ENCODE measurements at places on chromosomes 3 and 15.

DNA sequence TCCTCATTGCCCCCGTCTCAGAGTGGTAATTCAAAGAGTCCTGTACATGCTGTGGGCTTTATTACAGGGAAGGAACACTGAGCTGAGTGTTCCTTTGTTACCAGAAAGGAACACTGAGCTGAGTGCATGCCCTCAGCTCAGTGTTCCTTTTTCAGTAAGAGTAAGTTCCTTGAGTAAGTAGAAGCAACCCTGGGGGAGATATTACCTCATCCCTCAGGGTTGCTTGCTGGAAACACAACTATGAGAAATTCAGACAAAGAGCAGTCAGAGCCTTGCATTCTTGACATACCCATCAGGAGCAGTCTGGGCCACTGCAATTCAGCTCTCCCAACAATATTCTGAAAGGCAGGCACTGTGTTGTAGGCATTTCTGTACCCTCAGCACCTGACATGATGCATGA is 17.0 kb downstream of the CHRM5 start:
- no peak for DNase-seq

DNA sequence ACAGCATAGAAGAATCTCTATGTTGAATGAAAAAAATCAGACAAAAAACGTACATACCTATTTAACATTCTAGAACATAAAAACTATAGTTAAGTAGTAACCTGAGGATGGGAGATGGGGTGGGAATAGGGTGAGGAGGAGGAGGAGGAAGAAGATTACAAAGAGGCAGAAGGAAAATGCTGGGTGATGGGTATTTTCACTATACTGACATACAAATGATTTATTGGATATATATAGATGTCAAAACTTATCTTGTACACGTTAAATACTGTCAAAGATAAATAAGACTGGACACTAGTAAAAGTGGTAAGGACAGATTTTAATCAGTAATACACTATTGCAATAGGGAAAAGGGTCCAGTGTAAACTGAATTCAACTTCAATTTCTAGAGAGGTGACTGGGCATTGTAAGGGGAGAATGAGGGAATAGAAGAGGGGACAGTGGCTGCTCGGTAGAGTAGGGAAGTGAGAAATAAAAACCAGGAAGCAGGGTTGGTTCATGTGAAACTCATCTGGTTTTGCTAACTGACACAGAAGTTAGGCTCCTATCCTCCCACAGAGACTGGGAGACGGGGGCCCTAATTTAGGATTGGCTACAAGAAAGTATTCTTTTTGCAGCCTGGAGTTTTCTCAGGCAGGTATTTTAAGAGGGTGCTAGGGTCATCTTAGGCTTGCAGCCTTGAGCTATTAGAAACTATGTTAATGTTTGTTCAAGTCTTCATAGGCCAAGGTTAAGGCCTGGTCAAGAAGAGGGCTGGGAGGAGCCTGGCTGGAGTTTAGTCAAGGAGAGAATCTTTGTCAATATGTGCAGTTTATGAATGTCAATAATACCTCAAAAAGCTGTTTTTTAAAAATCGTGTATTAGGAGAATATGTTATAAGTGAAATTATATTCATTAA is 15.0 kb upstream of the C15orf61 start:
- DNase-seq: no peak

GRCh38 chr3:65144791-65145351 is 457.1 kb upstream of the ADAMTS9 start:
- DNase-seq: no peak

DNA sequence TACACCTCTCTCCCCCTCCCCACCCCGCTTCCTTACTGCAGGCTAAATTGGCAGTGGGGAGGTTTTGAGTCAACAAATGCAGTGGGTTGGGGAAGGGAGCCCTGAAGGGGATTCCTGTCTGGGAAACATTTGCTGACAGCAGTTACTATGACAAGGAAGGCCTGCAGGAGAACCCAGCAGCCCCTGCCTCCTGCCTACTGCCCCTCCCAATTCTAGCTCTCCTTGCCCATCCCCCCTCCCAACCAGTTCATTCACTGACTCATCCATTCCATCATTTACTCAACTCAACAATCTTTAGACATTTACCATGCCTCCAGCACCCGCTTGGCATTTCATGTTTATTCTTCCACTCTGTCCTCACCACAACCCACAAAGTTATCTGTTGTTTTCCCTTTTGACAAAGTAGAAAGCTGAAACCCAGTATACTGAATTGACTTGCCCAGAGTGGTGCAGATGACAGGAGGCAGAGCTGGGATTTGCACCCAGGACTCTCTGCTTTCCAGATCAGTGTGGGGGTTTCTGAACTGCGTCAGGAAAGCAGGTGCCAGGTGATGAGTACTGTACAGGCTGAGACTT is 75.0 kb downstream of the MAGEF1 start:
- peak; percentile 67 for DNase-seq

GRCh38 chr3:90184861-90185260 is 1077.4 kb downstream of the EPHA3 start:
- DNase-seq: no peak

- no peak for DNase-seq
Observed at GRCh38 chr15:77625376-77625775, 7.3 kb downstream of the LINGO1 start.

- no peak for DNase-seq
Observed at GRCh38 chr3:46576879-46577278, 10.8 kb upstream of the LRRC2 start.

GRCh38 chr3:5929027-5929426 is 741.5 kb downstream of the EDEM1 start:
- DNase-seq: no peak

DNA sequence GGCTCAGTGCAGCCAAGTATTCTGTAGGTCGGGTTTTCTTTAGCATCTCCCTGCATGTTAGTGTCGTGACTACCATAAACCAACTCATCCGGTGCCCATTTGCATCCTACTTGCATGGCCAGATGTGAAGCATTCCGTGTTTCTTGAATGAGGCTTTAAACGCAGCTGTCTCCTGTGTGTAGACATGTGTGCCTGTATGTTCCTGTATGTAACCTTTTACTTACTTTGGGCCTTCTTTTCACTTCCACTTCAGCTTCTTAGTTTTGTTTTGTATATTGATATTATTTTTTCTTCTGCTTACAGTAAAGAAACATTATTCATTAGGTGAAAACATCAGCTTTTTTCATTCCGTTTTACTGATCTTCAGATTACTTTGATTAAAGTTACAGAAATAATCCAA is 267.9 kb downstream of the BBX start:
- no peak for DNase-seq

DNA sequence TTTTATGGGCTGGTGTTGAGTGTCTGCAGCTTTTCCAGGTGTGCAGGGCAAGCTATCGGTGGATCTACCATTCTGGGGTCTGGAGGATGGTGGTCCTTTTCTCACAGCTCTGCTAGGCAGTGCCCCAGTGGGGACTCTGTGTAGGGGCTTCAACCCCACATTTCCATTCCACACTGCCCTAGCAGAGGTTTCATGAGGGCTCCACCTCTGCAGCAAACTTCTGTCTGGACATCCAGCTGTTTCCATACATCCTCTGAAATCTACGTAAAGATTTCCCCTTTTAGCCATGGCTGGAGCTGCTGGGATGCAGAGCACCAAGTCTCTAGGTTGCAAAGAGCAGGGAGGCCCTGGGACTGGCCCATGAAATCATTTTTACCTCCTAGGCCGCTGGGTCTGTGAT is 11.6 kb downstream of the RFX7 start:
- DNase-seq: no peak

- DNase-seq: no peak
Observed at GRCh38 chr3:67620869-67621268, 33.5 kb downstream of the SUCLG2 start.

- no peak for DNase-seq
Observed at GRCh38 chr3:13718000-13718399, 161.9 kb downstream of the WNT7A start.

DNA sequence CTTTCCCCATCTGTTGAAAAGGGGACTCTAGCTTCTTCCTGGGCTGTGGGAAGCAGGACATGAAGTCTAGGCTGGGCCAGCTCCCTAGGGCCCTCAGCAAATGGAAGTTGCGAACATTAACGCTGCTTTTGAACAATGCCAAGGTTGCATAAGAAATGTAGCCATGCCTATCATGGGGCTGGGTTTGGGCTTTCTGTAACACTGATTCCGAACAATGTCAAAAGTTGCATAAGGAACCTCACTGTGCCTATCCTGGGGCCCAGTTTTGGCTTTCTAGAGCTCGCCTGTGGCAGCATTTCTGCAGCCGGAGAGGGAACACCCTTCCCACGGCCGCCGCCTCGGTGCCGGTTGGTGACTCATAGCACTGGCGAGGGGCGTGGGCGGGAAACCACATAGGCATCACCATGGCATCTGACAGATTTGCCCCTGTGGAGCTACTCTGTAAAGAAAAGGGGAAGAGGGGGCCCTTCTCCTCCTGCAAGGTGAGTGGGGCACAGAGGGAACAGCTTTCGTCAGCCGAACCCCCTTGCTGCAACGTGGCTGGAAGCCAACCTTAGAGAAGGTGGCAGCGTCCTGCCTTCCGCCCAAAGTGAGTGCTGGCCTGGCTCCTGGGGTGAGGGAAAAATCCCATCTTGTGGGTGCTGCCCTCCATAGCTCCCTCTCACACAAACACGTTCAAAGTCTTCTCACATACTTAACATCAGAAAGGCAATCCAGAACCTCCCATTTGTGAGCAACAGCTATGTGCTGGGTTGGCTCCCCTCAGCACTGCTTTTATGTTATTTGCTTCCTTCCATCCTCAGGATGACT is 46.6 kb upstream of the ATP2B2 start:
- peak; percentile 51 for DNase-seq
